ENCODE measurements at places on chromosomes 3 and 15.

- no peak for DNase-seq
Observed at GRCh38 chr3:40313975-40314860, 4.7 kb downstream of the EIF1B start.

DNA sequence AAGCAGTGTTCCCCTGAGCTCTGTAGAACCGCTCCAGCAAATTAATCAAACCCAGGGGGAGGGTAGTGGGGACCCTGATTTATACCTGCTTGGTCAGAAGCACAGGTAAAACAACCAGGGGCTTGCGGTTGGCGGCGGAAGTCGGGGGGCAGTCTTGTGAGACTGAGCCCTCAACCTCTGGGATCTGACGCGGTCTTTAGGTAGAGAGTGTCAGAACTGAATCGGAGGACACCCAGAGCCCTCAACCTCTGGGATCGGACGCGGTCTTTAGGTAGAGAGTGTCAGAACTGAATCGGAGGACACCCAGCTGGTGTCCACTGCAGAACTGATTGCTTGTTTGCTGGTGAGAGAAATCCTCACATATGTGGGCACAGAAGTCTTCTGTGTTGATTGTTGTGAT lies 12.9 kb upstream of the PAQR5 start:
- DNase-seq, result no peak

DNA sequence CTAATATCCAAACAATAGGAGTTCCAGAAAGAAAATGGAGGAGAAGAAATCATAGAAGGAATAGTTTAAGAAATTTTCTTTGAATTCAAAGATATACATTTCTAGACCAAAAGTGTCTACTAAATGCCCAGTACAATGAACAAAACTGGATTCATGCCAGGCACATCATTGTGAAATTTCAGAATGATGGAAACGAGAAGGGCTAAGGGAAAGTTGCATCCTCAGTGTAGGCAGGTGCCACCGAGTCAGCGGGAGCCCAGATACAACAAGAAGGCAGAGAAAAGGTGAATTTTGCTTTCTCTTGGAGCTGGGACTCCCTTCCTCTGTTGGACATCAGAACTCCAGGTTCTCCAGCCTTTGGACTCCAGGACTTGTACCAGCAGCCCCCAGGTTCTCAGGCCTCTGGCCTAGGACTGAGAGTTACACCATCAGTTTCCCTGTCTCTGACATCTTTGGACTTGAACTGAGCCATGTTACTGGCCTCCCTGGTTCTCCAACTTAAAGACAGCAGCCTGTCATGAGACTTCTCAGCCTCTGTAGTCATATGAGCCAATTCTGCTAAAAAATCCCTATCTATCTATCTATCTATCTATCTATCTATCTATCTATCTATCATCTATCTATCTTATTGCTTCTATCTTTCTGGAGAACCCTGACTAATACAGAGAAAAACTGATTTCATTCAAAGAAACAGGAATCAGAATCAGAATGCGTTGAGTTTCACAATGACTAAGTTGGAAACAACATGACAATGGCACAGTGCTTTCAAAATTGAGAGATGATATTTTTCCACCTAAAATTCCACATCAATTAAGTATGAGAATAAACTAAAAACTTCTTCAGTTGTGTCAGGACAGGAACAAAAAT lies 207.7 kb downstream of the FAM43A start:
- DNase-seq, result no peak

- DNase-seq, result no peak
Observed at GRCh38 chr3:45604999-45605398, 10.4 kb downstream of the LIMD1 start.

GRCh38 chr3:112813723-112814171 lies 32.9 kb downstream of the CD200R1L start:
- DNase-seq, result peak; percentile 65

DNA sequence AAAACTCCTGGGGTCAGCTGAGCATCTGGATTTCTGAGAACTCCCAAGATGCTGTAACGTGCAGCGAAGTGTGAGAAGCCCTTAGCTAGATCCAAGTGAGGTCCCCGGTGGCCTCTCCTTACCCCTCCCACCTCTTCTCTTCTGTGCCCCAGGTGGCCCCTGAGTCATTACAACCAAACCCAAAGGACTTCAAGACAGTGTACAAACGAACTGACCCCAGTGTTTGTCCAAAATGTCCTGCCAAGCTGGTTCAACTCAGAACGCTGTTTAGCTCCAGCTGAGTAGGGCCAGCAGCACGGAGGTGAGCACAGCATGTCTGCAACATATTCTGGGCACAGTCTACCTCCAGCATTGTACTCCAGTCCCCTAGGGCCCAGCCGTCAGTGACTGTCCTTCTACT lies 73.9 kb upstream of the OXTR start:
- DNase-seq, result no peak

- no peak for DNase-seq
Observed at GRCh38 chr3:101193957-101194356, 126.4 kb downstream of the IMPG2 start.

GRCh38 chr3:125203731-125204130 lies 8.8 kb downstream of the SLC12A8 start:
- no peak for DNase-seq

- no peak for DNase-seq
Observed at GRCh38 chr3:168162172-168162571, 66.4 kb upstream of the GOLIM4 start.

DNA sequence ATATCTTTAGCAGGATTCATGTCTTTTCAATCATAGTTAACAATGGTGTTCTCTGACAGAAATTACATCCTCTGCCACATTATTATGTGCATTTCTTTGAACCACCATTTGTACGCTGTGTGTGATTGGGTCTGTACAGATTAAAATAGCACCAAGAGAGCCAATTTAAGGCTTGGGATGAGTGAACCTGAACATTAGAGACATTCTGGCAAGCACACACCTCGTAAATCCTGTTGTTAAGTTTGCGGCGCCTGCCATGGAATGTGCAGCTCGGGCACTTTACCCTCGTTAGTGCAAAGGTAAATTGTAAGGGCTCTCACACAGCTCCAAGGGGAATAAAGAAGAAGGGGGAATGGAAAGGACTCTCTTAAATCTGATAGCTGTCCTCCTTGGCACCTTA lies 482.4 kb upstream of the DPPA4 start:
- DNase-seq, result no peak

DNA sequence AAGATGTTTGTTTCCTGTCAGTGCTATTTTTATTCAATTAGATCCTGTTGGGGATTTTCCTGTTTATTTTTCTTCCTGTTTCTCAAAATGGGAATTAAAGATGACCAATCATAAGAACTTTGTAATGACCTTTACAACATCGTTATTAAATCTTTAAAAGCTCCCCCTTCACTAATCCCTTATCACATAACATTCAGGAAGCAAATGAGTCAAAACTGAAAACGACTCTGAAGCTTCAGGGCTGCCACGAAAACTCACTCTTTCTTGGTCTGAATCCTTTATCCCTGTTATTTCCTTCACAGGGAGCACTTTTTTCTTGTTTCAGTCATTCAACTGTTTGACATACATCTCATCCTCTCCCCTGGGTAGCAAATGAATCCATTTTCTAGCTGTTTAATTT lies 75.8 kb upstream of the MB21D2 start:
- DNase-seq, result no peak

GRCh38 chr3:42273361-42273760 lies 7.4 kb upstream of the CCK start:
- no peak for DNase-seq

DNA sequence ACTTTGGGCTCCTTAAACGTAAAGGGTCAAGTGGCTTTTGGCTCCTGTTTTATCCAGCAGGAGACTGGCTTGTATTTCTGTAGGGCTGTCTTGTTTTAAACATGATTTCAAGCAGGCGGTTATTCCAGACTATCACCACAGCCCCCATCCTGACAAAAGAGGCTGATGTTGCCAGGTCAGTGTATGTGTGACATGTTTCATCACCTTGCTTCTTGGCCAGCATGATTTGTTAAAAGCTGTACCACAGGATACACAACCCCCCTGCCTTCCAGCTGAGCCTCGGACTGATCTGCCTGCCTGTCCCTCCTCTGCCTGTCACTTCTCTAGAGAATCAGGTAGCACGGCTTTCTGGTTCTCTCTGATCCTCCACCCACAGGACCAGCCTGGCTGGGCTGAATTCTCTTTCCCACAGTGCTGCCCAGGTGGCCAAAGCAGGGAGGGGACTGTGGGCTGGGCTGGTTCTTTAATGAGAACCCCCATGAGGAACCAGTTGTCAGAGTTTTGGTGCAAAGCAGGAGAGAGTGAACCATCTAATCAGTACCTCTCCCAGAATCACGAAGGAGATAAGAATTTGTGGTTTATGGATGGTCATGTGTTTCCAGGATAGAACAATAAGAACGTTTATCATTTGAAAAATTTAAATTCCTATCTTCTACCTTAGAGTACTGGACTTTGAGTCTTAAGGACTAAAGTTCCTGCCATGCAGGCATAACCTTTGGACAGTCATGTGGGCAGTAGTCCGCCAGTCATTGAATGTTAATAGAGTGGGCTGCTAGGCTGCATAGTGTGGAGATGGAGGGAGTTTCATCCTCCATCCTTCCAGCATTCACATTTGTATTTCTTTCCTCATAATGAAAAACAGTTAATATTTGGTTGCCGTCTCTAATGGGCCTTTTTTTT lies 8.8 kb downstream of the ABHD6 start:
- DNase-seq, result no peak

GRCh38 chr3:178284181-178284580 lies 252.1 kb upstream of the KCNMB2 start:
- no peak for DNase-seq

DNA sequence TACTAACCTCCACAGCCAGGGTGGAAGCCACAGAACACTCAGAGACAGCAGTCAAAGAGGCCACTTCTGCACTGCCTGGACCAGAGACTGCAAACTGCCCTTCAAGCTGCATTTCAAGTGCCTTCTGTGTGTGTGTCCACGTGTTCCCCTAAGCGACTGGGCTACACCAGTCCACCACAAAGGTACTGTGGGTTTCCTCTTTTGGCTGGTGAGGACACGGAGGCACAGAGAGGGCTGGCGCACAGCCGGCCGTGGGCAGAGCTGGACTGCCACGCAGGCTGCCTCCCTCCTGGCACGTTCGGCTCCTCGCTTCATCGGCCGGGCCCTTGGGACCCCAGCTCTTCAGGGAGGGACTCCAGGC lies 60.9 kb downstream of the MGLL start:
- DNase-seq, result peak; percentile 46

- no peak for DNase-seq
Observed at GRCh38 chr3:3636815-3637214, 162.4 kb upstream of the LRRN1 start.

GRCh38 chr3:133955892-133956291 lies 60.2 kb upstream of the RAB6B start:
- no peak for DNase-seq

- DNase-seq, result no peak
Observed at GRCh38 chr15:95944661-95945255, 385.7 kb upstream of the NR2F2 start.

DNA sequence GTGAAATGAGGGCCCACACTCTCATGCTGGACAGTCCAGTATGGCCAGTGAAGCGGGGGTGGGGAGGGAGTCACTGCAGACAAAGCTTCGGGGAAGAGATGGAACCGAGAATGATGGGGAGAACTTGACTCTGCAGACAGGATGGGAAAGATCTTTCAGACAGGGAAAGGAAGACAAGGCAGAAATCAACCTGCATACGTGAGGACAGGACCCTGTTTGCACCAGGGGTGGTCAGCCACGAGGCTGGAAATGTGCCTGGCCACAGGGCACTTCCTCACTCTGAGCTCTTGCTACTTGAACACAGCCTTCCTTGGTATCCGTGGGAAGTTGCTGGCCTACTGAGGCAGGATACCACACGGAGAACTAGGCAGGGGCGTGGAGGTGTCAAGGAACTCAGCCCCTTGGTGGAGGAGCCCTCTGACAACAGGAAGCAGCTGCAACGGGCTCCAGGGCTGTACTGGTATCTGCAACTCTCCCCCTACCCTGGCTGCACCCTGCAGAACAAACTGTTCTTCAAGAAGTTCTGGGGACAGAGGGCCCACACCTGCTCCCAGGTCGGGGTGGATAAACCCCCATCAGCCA lies 9.3 kb upstream of the SRP14 start:
- DNase-seq, result no peak

GRCh38 chr15:47442371-47442770 lies 274.9 kb upstream of the SEMA6D start:
- no peak for DNase-seq

DNA sequence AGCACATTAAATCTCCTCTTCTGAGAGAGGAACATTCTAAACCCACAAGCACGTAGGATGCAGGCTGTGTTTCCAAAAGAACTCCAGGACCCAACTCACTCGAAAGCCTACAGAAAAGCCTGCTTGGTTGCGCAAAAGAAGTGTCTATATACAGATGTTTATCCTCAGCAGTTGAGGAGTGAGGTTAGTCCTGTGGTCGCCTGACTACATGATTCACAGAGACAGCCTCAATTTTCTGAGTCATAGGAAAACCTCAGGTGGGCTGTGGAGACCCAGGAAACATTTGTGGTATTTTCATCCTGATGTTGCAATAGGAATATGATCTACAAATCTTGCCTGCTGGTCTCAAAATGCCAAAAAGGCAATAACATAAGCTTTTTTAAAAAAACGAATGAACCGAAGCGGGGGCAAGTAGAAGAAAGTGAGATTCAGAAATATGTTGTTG lies 183.8 kb upstream of the THRB start:
- DNase-seq, result no peak

GRCh38 chr15:93298901-93299300 lies 209.9 kb upstream of the RGMA start:
- DNase-seq, result no peak

GRCh38 chr15:27084844-27085243 lies 113.9 kb downstream of the GABRG3 start:
- DNase-seq, result no peak

GRCh38 chr15:100712226-100712625 lies 109.8 kb downstream of the ASB7 start:
- no peak for DNase-seq

DNA sequence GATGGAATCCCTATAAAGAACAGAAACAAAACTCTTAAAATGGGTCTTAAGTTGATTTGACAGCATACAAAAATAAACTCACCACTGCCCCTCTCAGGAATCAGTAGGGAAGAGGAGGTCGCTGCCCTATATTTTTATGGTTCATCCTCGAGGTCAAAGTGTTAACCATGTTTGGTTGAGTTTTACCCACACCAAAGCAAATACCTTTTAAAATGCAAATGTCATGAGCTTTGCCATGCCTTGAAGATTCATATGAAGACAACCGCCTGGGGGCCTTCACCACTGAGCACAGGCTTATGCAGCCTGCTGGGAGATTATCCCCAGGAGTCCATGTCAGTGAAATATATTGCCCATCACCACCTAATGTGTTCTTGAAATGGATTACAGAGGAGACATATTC lies 66.1 kb downstream of the GLB1 start:
- DNase-seq, result no peak

DNA sequence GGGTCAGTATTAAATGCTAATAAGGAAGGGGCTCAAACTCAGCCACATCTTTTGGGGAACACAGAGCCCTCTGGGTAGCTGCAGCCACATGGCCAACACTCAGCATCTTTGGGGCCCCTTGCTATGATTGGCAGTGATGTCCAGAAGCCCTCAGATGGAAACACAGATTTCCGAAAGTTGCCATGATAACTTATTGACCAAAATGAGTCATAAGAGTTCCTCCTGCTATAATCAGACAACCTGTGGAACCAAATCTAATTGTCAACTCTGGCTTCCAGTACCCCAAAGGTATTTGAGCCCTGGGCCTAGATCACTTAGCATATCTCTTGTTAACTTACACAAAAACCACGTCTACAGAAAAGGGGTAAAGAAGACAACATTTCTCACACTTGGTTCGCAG lies 392.2 kb downstream of the KCNH8 start:
- no peak for DNase-seq

GRCh38 chr3:134352031-134352671 lies 22.1 kb downstream of the AMOTL2 start:
- DNase-seq, result no peak
